ENCODE measurements at places on chromosomes 11 and 22.

DNA sequence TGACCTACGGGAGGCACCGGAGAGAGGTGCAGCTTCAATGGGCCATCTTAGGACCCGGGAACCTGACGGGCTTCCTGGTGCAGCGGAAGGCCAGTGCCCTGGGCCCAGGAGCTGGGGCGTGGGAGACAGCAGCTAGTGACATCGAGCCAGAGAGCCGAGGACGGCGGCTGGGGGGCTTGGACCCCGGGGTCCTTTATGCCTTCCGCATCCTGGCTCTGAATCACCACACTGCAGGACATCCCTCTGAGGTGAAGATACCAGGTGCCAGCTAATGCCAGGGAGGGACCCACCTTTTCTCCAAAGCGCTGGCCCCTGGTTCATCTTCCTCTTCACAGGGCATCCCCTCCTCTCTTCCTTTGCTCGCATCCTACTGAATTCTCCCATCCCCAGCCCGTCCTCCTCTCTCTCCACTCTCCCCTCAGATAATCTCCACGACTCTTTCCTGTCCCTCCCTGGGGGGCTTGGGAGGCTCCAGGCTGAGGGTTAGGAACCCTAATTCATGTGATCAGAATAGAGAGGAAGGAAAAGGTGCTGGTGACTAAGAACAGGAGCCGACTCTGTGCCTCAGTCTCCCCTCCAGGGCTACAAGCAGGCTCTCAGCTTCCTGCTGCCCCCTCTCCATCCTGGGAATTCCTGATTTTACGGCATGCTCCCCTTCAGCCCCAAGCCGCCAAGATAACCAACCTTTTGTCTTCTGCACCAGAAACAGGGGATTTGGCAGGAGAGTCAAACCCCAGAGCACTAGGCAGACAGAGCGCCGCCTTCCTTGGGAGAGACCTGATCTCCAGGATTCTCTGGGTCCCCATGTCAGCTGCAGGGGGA, 8.5 kb downstream of the VSIG10L2 start:
- no peak for DNase-seq

DNA sequence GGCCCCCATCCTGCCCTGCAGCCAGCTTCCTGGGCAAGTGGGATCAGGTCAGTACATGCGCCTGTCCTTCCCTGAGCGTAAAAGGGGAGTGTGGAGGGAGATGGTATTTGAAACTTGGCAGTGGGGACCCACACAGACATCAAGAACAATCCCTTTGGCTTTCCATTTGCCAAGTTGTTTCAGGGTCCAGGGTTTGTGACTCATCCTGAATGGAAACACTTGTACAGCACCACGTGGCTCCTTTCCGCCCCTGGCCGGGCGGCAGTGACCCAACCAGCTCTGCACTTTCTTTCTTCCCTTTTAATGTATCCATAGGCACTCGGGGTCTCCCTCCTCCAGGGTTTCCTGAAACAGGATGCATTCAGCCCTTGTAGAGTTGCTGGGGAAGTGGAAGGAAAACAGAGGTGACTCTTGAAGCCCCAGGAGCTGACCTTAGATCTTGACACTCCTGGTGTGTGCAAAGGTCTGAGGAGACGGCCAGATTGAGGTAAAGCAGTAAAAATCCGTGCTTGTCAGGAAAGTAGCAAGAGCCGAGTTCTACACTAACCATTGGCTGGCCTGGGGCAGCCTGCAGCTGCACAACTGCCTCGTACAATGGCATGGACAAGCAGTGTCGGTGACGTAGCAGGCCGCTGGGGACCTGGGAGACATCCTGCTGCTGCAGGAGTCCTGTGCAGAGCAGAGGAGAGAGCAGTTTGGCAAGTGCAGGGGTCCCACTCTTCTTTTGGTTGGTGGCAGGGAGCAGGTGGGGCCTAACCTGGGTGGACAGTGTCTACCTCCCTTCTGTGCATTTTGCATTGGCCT, 189.8 kb downstream of the SNX19 start:
- DNase-seq, result no peak

DNA sequence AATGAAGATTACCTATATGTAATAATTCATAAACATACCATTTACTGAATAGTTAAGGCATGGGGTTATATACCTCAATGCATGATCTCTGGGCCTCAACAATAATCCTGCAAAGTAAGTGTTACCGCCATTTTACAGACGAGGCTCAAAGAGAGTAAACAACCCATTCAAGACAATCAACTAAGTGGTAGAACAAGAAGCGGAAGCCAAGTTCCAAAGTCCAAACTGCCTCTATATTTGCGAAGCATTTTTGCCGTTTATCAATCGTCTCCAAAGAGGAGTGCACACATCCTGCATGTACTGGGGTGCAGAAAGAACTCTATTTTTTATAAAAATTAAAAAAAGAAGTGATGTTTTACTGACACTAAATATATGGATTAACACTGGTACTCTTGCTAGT, 27.5 kb upstream of the P4HA3 start:
- DNase-seq, result no peak

DNA sequence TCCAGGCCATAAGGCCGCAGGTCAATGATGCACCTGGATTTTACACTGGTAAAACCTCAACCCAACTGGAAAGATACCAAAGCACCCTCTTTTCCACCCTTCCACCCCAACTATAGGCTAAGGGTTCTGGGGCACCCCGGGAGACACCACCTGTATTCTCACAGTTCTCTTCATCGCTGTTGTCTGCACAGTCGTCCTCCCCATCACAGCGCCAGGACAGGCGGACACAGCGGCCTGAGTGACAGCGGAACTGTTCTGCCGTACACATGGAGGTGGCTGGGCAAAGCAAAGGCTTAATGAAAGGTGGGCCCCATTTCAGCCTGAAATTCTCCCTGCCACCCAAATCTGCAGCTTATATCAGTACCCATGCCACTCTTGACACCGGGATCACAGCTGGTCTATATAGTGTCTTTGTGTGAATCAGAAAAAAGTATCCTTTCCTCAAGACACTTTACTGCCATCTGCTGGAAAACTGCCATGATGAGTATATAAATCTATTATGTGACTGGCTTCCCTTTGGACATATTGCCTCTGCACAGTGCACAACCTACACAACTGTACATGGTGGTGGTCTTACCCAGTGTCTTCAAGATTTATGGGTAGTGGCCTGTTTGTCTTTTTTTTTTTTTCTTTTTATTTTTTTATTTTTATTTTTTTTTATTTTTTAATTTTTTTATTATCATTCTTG, 21.5 kb downstream of the LRP4 start:
- DNase-seq, result no peak

Data from Peyer's patch (tissue), 4 donors.